ENCODE measurements at places on chromosomes 1 and 21. TPM values are rescaled to one million over a fixed set of nuclear protein-coding genes. Genes with fewer than 3 reads are reported as not detected.

DNA sequence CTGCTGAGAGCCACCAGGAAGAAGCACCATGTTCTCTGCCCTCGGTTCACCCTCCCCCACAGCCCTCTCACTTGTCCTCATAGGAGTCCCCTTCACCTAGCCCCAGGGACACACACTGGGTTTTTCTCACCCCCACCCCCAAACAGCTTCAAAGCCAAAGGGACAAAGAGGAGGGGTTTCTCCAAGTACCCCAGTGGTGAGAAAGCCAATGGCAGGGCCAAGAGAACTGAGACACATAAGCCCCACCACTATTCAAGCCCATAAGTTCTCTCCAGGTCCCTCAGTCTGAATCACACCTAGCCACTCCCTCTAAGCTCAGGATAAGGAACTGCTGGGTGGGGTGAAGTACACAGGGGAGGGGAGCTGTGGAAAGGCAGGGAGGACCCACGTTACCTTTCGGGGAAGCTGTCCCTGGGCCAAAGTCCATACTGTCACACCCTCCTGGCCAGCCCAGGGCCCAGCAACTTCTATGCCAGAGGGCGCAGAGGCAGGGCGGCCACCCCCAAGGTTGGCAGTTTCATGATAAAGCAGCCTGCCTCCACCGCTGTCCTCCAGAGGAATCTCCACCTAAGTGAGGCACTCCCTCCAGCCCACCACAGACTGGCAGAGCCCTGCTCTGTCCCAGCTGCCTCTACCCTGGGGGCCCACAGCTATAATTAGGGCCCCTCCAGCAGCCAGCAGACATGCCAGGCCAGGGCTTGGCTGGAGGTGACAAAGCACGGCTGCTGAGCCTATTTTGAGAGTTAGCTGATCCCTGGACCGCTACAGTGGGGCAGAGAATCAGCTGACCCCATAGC lies 39.0 kb upstream of the PPP1R15B start:
- DNase-seq, result no peak

GRCh38 chr1:231241750-231242149 lies 738 bp downstream of the GNPAT start:
- no peak for DNase-seq

The ROR1 gene
- polyA plus RNA-seq, result 7.3 TPM

DNA sequence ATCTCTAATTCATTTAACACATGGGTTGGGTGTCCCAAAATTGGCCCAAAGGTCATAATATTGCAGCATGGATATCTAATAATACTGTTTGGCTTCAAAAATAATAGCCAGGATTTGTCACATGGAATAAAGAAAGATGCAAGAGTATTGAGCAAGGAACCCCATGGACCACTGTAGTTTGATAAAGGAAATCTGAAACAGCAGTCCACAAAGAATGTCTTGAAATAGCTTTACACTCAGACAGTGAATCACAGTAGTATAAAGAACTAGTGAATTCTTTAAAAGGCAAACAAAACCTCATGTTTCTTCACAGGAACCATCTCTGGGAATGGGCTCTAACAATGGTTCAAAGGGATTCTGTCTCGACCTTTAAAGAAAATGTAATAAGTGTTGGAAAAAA lies 576.1 kb upstream of the ZRANB2 start:
- no peak for DNase-seq

The ARHGEF16 gene
- not detected for polyA plus RNA-seq

The RNU1-2 gene
- under 0.01 TPM for polyA plus RNA-seq

DNA sequence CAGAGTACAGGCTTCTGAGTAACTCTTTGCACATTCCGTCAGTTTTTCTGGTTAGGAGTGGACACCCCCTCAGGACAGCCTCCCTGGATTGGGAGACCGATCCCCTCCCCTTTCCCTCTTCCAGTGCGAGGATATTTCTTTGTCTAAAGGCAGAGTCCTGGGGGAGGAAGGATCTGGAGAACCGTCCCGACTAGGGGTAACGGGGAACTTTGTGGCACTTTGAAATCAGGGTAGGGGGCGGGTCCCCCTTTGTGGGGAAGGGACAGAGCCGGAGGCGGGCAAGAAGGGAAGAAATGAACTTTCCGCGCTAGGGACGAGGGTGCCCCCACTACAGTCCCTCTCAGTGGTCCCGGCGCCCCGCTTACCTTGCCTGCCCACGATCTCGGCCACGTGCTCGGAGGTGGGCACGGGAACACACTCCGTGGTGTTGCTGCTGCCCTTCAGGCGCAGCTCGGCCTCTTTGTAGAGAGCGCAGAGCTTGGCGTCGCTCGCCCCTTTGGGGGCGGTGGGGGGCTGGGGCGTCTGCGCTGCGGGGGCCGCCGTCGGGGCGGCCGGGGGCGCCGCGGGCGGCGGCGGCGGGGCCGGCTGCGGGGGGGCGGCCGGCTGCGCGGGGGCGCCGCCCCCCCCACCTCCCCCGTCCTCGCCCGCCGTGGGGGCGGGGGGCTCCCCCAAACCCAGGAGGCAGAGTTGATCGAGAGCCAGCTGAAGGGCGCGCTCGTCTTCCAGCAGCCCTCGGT lies 917 bp downstream of the MEX3A start:
- no peak for DNase-seq

The FCRL2 gene
- polyA plus RNA-seq, result not detected

GRCh38 chr1:228778961-228779360 lies 43.7 kb downstream of the RHOU start:
- DNase-seq, result no peak

DNA sequence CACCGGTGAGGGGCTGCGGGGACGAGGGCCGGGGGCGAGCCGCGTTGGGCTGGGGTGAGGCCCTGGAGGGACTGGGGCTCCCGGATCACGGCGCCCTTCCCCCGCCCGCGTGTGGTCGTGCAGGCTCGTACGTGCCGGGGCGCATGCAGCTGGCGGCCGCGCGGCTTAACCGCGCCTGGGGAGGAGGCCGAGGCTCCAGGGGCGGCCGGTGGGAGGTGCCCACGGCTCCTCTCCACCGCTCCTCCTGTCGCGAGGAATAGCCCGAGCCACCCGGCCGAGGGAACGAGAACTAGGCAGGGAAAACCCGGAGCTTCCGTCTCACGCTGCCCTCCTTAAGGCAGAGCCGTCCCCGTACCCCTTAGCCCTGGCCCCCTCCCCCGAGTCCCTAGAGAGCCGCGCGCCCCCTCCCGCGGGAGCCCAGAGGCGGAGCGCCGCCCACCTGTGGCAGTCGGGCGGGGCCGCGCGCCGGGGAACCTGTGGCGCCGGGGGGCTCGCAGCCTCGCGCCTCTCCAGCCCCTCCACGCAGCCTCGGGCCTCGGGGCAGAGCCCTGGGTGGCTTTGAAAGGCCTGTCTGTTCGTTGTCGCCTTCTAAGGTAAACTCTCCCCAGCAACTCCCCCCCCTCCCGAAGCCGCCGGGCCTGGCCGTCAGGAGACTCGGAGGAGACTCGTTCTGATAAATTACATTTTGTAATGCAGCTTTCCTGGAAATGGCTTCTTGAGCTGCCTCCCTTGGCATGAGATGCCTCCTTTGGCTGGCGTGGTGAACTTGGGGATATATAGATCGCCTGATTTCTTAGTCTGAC lies 746 bp downstream of the AK4 start:
- no peak for DNase-seq

GRCh38 chr1:41314376-41315145 lies 46.7 kb upstream of the FOXO6 start:
- DNase-seq, result no peak

DNA sequence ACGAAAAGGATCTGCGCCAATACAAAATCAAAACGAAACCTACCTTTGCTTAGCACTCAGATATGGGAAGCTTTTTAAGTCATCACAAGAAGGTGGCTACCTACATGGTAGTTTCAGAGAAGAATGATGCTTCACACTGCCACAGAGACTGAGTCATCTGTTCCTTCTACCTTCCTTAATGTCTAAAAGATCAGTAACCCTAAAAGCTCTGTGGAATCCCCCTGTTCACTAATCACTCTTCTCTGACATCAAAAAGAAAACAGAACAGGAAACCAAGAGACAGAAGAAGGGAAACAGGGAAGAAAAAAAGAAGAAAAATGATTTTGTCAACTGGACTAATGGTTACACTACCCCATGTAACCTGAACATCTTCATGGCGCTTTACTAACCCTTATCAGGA lies 177.2 kb downstream of the SMYD3 start:
- DNase-seq, result no peak

Measured in AG04450 (cell line).